Muscle of arm (tissue), 14 donors: ENCODE measurements at places on chromosomes 7 and 10.

GRCh38 chr7:50418086-50418515 lies 32.0 kb downstream of the FIGNL1 start:
- DNase-seq, result peak; percentile 44

- no peak for DNase-seq
Observed at GRCh38 chr7:70406186-70406949, 725.6 kb upstream of the GALNT17 start.

- no peak for DNase-seq
Observed at GRCh38 chr10:14564268-14564744, 210.4 kb downstream of the FAM107B start.

DNA sequence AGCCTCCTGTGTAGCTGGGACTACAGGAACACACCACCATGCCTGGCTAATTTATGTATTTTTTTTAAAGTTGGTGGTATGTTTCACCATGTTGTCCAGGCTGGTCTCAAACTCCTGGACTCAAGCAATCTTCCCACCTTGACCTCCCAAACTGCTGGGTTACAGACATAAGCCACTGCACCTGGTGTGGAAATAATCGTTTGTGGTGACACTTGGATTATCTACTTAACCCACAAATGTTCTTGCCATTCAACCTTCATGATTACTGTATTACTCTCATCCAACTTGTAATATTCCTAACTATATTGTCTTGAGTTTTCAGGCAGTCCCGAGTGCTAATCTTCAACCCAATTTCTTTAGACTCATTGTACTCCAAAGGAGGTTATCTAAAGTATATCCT lies 9.6 kb upstream of the SRGN start:
- no peak for DNase-seq

- DNase-seq, result no peak
Observed at GRCh38 chr10:84660450-84661159, 332.2 kb downstream of the CCSER2 start.

GRCh38 chr10:132021046-132021445 lies 39.3 kb upstream of the BNIP3 start:
- DNase-seq, result no peak

GRCh38 chr7:12244129-12244528 lies 33.0 kb downstream of the TMEM106B start:
- DNase-seq, result no peak

GRCh38 chr7:28818996-28819395 lies 139.1 kb downstream of the TRIL start:
- DNase-seq, result no peak

GRCh38 chr7:132495936-132496335 lies 80.3 kb downstream of the PLXNA4 start:
- no peak for DNase-seq

DNA sequence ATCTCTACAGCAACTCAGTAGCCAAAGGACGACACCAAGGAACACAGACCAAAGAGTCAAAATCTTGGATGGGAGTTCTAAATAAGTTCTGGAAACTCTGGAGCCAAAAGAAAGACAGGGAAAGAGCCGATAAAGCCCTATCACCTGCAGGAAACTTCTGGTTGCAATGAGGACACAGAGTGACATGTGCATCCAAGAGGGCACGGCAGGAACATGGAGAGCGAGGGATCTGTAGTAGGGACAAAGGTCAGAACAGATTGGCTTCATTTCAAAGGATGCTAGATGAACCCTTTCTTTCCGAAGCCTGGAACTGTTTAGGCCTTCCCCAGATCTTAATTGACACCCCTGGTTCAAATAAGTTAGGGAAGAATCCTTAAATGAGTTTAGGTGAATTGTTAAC lies 39.5 kb downstream of the CACNA2D1 start:
- no peak for DNase-seq

- DNase-seq, result no peak
Observed at GRCh38 chr7:1395211-1396070, 63.8 kb downstream of the MICALL2 start.

DNA sequence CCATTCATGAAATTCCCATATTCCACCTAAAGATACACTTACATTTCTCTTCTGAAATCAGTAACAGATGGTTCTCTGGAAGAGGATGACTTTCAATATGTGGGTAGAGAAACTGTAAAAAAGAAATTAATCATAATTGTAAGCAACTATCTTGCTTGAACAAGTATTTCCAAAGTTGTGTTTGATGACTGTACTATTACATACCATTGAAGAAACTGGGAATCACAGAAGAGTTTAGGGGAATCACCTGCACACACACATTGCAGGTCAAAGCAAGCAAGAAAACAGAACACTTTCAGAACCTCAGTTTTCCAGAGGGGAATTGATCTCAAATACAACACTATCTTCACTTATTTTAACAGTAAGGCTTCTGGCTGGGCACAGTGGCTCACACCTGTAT lies 33.6 kb downstream of the GSAP start:
- DNase-seq, result no peak

DNA sequence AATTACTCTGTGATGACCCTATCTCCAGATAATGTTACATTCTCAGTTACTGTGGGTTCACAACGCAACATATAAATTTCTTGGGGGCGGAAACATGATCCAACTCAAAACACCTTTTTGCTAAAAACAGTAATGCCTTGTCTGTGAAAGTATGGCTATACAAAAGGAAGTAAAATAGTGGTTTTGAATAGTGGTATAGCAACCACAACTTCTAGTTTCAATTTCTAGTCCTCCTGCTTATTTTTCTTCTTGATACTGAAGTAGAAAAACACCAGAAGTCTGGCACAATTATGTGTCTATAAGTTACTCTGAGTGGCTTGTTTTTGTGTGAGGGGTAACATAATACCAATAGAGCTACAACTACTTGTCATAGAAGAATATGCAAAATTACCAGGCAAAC lies 21.5 kb upstream of the ZNF800 start:
- DNase-seq, result no peak

DNA sequence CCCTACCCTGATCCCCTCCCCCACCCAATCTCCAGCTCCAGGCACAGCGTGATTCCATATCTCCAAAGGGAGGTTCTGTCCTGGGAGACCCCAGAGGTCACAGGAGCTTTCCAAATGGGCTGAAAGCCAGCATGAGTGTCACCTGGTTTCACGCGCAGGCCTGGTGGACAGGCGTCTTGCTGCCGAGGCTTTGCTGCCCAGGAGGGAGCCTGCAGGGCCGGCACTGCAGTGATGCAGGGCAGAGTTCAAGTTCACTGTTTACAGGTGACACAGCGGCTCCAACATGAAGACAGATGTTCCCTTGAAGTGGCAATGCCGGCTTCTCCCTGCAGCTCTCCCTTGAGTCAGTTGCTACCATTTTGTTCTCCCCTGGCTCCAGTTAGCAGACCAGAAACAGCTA lies 104.3 kb downstream of the TCERG1L start:
- no peak for DNase-seq

DNA sequence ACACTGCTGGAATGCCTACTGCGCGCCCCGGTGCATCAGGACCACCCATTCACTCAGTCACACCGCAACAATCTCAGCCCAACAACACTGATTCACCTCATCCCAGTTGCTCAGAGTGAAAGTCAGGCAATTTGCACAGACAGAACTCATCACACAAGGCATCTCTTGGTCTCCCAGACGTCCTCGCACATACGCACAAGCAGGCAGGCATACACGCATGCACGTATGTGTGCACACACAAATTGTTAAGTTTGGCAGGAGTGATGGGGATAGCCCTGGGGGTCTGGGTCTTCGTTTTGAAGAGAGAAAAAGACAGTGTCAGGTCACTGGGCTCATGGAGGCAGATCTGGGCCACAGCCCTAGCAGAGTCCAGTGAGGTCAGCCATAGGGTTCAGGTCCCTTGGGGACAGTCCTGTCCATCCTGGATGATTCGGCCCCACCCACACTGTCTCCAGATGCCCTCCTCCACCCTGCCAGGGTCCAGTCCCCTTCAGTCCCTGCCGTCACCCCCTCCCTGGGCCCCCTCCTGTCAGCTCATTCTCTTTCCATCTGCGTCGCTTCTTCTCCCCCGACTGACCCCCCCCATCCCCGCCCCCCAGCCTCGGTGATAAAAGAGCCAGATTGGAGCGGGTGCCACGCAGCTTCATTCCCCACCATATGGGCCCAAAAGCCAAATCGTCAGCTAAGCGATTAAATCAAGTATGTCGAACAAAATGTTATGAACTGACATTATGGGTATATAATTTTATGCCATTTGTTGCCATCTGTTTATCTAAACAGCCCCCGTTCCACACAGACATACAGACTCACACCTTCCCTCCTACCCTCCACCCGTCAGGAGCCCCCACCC lies 48.5 kb upstream of the SLF2 start:
- no peak for DNase-seq

- no peak for DNase-seq
Observed at GRCh38 chr10:129531195-129531968, 64.3 kb downstream of the MGMT start.

DNA sequence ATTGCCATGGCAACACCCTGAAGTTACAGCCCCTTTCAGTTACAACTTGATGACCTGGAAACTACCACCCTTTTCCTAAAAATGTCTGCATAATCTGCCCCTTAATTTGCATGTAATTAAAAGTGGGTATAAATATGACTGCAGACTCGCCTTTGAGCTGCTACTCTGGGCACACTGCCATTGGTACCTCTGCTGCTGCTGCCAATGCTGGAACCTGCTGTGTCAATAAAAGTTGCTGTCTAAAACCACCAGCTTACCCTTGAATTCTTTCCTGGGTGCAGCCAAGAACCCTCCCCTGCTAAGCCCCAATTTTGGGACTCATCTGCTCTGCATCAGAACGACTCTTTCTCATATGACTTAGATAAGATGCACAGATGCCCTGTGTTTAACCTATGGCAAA lies 10.2 kb upstream of the FRA10AC1 start:
- DNase-seq, result no peak

DNA sequence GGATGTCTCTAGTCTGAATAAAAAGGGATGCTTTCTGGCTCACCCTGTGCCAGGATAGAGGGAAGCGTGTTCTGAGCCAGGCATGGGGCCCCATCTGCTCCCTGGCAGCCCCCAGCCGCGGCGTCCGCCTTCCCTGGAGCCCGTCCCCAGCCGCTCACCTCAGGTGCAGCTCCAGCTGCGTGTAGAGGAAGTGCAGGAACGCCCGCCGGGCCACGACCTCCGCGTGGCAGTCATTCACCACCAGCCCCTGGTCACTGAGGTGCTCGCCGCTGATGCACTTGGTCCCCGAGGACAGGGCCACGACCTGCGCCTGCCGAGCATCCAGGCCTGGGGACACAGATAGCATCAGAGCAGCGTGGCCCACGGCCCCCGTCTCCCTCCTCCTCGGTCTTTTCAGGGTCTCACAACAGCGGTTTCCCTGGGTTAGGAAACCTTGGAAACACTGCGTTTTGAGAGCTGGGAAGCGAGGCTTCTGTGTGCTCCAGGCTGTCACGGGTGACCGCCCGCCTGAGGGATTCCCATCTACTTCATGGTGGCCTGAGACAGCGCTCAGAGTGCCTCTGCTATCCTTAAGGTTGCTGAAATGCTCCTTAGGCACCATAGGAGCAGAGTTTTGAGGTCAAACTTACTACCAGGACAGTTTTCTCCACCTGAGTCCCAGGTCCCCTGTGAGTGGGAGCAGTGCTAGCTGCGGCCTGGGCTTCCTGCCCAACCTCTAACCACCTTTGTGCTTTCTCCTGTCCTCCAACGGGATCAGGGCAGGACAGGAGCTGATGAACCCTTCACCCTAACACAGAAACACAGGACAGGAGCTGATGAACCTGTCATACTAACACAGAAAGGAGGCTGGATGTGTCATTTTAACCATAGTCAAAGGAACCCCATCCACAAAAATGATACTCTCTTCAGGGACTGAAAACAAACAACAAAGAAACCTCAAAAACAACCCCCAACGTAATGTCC lies 186.1 kb downstream of the WDR37 start:
- DNase-seq, result no peak

GRCh38 chr10:114431414-114432135 lies 27.3 kb upstream of the AFAP1L2 start:
- DNase-seq, result no peak

DNA sequence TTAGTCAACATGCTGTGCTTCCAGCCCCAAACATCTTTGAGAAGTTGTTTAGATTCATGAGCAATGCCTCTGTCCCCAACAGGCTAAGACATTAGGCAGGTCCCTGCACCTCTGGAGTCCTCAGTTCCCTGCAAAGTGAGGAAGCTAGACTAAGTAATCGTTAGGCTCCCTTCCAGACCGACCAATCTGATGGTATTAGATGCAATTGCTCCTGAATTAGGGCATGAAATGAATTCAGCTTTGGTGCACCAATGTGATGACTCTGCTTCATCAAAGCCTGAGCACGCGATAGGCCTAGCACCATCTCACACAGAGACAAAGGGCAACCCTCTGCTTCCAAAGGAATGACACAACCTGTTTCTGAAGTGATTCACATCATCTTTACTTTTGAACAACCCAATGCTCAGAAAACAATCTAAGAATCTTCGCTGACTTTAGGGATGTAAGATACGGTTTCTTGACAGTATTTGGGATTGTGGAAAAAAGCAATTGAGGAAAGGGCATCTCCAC lies 723 bp upstream of the TES start:
- DNase-seq, result no peak

GRCh38 chr7:22108151-22108845 lies 162.6 kb upstream of the CDCA7L start:
- DNase-seq, result no peak

GRCh38 chr7:8068892-8069686 lies 100.5 kb downstream of the GLCCI1 start:
- DNase-seq, result no peak

DNA sequence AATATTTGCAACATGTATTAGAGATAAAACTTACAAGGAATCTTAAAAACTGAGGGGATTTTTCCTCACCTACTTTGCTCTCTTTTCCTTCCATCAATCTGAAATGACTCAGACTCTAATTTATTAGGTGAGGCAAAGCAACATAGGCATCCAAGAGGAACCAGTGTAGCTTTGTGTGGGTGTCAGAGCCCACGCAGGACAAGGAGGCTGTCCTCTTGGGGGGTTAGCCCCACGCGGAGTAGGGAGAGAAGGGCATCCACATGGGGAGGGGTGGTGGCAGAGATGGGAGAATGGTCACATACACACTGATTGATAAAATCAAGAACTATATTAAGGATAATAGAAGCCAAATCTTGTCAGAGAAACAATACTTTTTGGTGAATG lies 33.8 kb upstream of the ARMS2 start:
- no peak for DNase-seq

GRCh38 chr7:604001-604883 lies 84.6 kb upstream of the PDGFA start:
- peak; percentile 52 for DNase-seq

GRCh38 chr10:124364674-124365073 lies 54.0 kb downstream of the OAT start:
- no peak for DNase-seq

- DNase-seq, result no peak
Observed at GRCh38 chr7:113945018-113945938, 26.5 kb upstream of the PPP1R3A start.

- DNase-seq, result no peak
Observed at GRCh38 chr7:138645284-138645683, 55.9 kb downstream of the SVOPL start.

- peak; percentile 22 for DNase-seq
Observed at GRCh38 chr7:95687759-95688343, 84.5 kb upstream of the DYNC1I1 start.

DNA sequence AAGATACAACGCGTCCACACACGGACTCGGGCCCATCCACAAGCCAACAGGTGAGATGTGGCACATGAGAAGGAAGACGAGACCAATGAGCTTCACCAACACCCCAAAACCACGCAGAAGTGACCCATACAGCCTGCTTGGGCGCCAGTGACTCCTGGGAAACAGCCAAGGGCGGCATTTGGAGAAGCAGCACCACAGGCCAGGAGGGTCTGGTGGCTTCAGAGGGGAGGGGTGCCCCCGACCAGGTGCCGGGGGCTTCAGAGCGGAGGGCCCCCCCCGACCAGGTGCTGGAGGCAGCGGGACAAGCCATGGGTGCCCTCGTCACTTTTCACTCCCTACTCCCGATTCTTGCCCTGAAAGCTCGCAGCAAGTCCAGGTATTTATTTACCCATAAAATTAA lies 140.1 kb downstream of the DIP2C start:
- no peak for DNase-seq
